MCF 10A (cell line): ENCODE measurements at places on chromosomes 11 and 22.
A peak's percentile ranks its signal among the peaks of the same experiment; 100 is the strongest.

DNA sequence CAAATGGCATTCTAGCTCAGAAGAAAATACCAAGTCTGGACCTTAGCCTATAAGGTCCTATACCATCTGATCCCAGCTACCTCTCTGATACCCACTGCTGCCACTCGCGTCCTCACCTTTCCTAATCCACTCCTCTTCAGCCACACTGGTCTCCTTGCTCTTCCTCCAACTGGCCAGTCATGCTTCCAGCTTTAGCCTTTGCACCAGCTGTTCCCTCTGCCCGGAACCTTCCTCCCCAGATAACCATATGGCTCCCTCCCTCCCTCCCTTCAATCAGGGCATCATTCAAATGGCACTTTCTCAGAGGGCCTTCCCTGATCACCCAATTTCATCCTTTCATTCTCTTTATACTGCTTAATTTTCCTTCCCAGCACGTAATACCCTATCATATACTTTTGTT is 67.9 kb downstream of the KCNC1 start:
- no peak for DNase-seq

- no peak for DNase-seq
Observed at GRCh38 chr11:128302425-128303186, 284.8 kb downstream of the ETS1 start.

- DNase-seq: no peak
Observed at GRCh38 chr11:78748918-78749690, 174.4 kb upstream of the NARS2 start.

DNA sequence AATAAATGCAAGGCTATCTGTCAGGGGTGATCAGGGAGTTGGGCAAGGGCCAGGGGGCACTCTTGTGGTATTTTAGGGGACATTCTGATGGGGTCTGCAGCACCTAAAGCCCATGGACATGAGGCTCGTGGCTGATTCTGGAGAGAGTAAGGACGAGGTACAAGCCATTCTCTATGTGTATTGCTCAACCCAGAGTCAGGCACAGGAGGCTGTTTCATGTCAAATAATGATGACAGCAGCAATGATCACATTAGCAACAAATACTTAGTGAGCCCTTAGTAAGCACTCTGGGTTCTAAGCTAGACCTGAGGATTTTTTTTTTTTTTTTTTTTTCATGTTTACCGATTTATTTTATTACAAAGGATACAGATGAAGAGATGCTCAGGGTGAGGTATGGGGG is 83.5 kb upstream of the THY1 start:
- DNase-seq: no peak

DNA sequence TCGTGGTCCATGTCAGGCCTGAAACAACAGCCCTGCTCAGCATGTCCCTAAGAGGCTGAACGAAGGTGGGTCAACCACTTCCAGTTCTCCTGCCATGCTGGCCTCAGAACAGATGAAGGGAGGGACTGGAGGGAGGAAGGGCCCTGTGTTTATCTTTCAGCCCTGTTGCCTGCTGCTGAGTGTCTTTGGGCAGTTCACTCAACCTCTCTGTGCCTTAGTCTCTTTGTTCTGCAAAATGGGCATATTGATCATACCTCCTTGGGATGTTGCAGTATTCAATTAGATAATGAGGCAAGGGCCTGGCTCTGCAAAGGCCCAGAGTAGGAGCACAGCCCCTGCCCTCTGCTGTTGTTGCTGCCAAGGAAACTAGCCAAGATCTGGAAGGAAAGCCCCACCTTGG is 207.5 kb downstream of the MN1 start:
- no peak for DNase-seq

- no peak for DNase-seq
Observed at GRCh38 chr22:31509061-31509762, 12.9 kb downstream of the SFI1 start.

- DNase-seq: no peak
Observed at GRCh38 chr11:61756452-61757212, 4.2 kb downstream of the MYRF start.

DNA sequence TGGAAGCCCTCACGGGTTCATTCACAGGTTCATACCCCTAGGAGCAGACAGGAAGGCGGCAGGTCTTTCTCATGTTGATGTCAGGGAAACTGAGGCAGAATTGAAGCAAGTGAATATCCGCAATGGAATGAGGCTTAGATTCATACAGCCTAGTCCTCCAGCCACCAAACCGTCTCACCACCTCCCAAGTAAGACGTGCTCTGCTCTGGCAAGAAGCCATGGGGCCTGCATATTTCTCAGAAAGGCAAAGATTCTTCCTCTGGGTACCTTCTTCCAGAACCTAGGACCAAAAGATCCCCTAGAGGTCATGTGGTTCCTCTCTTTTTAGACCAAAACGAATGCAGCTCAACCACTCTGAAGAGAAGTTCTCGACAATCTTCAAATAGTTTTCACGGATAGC is 1.7 kb downstream of the AP1B1 start:
- no peak for DNase-seq

DNA sequence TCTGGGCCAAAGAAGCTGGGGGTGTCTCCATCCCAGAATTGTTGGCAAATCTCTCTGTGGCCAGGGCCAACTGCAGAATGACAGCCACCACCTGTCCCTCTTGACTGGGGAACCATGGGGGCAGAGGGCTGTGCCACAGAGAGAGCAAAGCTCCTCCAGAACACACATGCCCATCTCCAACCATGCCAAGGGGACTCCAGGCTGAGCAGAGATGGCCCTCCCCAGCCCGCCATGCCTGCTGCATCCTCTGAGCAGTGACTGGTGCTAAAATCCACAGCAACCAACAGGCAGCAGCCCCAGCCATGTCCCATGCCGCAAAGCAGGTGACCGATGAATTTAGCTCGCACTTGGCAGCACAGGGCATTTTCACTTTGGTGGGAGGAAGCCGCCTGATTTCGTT is 45.0 kb downstream of the LARGE1 start:
- DNase-seq: no peak

DNA sequence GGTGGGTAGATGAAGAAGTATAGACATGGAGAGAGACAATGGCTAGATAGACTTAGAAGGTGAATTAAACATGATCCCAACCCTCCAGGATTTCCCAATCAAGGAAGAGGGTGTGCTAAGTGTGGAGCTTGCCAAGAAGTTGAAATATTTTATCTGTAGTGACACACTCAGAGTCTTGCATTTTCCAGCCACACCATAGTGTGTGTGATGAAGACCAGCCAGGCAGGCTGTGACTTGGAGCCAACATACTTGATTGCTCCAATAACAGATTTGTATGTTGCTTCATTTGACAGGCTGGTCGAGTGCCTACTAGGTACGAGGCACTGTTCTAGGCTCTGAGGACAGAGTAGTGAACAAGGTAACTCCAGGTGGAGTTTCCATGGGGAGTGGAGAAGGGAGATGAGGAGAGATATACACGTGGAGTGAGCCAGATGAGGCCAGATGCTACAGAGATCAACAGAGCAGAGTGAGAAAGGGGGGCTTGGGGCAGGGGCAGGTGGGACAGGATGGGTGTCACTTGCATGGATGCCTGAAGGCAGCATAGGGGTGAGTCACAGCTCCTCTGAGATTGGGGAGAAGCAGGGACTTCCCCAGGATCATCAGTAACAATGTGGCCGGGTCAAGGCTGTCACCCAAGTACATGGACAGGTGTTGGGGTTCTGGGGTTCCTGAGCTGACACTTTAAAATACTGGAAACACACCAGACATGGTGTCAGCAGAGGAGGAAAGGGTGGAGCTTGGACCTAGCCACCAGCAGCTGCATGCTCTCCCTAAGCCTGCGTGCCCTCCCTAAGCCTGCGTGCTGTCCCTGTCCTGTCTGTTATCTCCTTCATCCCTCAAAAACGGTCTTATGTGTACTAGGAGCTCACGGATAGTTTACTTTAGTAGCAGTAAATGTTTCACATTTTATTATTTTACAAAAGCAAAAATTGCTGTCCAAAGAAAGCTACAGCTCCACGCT is 23.6 kb downstream of the PDGFB start:
- peak; percentile 82 for DNase-seq

- DNase-seq: peak; percentile 31
Observed at GRCh38 chr11:19683141-19683805, 29.4 kb upstream of the NAV2 start.

DNA sequence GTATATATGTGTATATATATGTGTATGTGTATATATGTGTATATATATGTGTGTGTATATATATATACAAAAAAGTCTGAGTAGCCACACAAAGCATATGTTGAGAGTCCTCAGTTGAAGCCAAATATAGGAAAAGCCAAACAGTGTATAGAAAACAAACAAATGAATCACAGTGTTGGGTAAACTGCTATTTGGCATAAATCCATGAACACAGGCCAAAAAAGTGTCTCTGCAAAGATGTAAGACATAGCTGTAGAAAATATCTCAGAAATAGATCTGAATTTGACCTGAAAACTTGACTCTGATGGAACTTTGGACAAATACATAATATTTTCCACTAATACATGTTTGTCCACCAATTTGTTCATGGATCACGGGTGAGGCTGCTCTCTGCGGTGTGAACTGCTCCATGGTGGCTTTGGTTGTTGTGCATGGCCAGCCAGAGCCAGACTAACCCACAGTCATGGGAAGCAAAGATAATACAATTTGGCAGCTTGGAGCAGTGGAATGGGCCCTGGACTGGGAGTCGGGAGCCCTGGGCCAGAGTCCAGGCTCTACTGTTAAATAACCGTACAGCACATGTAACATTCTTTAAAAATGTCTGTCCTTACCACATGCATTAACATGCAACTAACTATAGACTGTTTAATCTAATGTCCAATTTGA is 76.9 kb upstream of the EED start:
- peak; percentile 67 for DNase-seq

DNA sequence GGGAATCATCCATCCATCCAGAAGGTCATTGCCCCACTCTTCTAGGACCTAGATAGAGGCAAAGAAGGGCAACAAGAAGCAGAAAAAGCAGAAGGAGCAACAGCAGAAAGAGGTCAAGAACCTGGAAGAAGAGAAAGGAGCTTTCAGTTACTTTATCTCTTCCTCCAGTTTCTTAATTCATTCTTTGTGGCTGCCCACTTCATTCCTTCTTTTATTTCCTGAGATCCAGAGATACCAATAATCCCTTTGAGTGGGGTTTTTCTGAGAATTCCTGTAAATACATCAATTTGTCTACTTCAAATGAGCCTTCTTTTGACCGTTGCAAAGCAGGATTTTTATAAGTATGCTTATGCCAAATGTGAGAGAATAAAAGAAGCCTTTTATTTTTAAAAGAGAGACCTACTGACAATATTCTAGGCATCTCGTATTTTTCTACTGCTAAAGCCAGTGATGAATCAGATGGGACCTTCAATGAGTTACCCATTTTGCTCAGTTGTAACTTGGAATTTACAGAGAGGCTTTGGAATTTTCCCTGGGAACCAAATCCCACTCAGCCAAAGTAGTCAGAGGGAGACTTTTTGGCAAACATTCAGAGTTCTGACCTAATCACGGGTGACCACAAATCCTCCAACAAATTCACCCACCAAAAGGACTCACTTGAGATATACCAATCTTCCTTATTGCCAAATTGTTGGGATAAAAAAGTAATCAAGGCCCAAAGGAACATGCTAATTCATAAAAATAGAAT is 54.9 kb downstream of the ZC3H12C start:
- DNase-seq: peak; percentile 25

DNA sequence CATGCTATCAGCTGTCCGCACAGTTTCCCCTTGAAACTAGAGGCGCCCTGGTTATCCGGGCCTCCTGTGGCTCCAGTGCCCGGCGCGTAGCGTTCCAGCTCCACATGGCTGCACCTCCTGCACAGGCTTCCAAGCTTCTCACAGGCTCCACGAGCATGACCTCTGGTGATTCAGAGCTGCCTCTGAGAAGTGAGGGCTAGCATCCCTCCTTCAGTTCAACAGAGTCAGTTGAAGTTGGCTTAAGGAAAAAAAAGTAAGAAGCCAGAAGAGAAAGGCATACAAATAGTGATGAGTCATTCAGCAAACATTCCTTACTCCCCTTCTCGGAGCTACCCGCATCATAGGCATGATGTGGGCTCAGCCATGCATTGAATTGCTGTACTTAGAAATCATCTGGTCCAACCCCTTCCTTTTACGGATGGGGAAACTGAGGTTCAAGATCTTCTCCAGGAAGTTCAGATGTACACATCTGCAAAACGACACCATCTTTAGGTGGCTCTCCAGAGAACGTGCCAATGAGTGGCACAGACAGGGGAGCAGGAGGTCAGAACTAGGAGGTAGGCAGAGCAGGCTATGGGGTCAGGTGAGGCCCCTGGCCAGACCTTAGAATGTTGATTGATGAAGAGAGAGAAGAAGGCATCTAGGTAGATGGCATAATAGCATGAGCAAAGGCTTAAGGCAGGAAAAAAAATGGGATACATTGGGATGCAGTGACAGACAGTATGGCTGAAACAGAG is 216.3 kb upstream of the TBCEL start:
- peak; percentile 47 for DNase-seq
